ENCODE measurements at places on chromosomes 7 and 10.

GRCh38 chr7:98518159-98518947 lies 98.7 kb upstream of the NPTX2 start:
- no peak for DNase-seq

GRCh38 chr10:128645486-128645885 lies 519.3 kb upstream of the MKI67 start:
- DNase-seq, result no peak

GRCh38 chr10:103451831-103452505 lies at the start of gene CALHM2:
TSS of gene CALHM2 (minus strand) at chr10:103452370. CDS start at chr10:103449941, 2,429 bp downstream.
- peak; percentile 22 for DNase-seq

- no peak for DNase-seq
Observed at GRCh38 chr10:31041011-31041410, 9.3 kb upstream of the ZNF438 start.

GRCh38 chr7:75946207-75946855 lies 31.4 kb downstream of the POR start:
- DNase-seq, result no peak

DNA sequence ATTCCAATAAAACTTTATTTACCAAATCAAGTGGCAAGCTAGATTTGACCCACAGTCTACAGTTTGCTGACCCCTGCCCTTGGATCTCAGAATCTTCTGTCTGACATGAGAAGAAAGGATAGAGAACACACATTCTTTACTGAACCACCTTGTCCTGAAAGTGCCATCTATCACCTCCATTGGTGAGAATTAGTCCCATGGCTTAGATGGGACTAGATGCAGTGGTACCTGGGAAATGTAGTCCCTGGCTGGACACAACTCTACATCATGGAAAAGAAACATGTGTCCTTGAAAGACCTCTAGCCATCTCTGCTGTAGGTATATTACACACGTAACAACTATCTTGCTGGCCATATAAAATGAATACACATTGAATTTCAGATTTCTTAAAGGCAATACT lies 336.2 kb downstream of the LHFPL3 start:
- no peak for DNase-seq

DNA sequence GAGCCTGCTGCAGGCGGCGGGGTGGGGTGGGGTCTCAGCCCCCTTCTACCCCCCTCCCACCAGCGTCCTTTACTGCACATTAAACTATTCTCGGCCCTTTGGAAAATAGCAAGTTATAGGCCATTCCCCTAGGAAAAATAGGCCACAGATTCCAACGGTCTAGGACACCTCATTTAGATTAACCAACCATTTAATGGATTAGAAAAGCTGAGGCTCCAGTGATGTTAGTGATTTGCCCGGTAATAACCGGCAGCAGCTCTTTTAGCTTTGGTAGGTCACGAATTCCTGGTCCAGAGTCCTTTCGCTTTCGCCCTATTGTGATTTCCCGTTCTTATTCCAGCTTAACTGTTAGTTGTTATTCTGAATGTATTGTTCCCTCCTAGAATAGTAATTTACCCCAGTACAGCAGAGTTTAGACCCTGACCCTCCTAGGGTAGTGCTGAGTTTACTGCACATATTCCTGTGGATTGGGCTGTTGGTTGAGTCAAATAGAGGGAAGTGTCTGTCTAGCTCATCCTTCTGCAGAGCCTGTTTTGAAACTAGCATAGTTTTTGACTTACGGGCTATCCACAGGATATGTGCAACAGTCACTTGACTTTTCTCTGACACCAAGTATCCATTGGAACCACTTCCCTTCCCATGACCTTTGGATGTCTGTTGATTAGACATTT lies 754 bp downstream of the GSTO1 start:
- no peak for DNase-seq

GRCh38 chr10:93722550-93722949 lies 20.2 kb upstream of the FRA10AC1 start:
- DNase-seq, result no peak

All from T1000 (cell line).